T-helper 9 cell (primary cell): ENCODE measurements at places on chromosomes 13 and 19.

DNA sequence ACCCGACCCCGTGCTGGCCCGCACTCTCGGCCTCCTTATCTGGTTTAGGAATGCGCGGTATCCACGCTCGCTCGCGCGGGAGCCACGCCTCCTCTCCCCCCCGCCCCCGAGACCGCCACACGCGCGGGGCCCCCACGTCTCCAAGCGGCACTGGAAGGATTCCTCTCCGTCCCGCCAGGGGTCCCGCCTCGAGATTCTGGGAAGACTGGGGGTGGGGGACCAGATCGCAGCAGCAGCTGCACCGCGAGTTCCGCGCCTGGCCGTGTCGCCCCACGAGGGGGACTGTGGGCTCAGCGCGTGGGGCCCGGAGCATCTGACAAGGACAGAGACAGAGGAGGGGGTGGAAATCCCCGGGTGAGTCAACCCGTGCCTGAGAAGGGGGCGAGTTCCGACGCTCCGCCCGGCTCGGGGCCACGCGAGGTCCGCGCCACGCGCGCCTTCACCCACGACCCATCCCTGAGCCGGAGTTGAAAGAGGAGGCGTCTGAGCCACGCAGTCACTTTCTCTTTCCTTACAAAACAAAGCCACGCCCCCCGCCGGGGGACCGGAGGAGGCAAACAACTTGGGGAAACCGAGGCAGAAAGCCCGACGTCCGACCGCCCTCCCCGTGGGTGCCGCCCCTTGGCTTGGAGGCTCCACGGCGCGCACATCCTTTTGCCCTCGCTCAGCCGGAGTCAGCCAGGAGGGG is 814 bp downstream of the S1PR2 start:
- DNase-seq: peak; percentile 68

- no peak for DNase-seq
Measured at GRCh38 chr13:30933354-30933670, 856 bp downstream of the TEX26 start.

DNA sequence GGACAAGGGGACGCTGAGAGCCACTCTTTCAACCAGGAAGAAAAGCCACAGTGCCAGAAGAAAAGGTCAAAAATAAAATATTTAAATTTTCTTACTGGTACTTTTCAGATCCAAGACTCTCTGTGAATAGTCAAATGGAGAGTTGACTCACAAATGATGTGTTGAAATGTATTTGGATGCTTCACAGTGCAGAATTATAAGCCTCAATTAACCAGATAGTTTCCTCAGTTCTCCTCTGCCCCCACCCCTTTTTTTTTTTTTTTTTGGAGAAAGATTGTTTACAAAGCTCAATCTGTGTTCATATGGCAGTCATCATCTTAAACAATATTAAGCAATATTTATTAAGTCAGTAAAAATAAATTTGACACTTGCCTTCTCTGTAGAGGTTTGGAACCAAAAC is 470.8 kb downstream of the FGF9 start:
- DNase-seq: no peak

- no peak for DNase-seq
Measured at GRCh38 chr19:5676105-5676771, 4.1 kb downstream of the MICOS13 start.

GRCh38 chr19:46150606-46151005 is 2.6 kb downstream of the IGFL2 start:
- DNase-seq: no peak

DNA sequence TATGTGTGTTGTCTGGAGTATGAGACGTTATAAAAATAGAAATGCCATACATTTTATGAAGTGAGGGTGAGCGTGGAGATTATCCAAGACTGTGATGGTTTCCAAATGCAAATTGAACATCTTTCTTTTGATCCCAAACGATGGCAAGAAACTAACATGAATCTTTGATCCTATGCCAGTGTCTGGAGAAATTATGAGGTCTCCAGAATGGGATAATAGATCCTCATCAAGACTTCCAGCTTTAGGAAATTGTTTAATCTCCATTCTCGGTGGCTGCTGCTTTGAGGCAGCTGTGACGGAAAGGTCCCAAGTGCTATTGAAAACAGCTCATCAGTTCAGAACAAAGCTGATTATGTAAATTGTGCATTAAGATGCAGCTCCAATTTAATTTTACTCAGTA is 30.8 kb downstream of the CBY2 start:
- no peak for DNase-seq

GRCh38 chr19:47353307-47353712 is 4.2 kb downstream of the DHX34 start:
- DNase-seq: no peak

DNA sequence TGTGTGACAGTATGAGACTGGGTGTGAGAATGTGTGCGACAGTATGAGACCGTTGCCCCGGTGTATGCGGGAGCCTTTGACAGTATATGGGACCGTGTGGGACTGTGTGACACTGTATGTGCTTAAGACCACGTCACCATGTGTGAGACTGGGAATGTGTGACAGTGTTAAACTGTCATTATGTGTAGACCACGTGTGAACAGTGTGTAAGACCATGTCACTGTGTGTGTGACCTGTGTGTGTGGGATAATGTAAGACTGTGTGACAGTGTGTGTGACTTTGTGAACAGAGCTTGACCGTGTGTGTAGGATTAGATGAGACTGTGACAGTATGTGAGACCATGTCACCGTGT is 549 bp downstream of the ZNF583 start:
- no peak for DNase-seq

GRCh38 chr19:43455321-43456113 is 9.9 kb downstream of the LYPD3 start:
- DNase-seq: no peak

GRCh38 chr13:36528105-36528504 is 95.8 kb downstream of the CCNA1 start:
- DNase-seq: no peak

GRCh38 chr13:25833761-25834160 is 218.1 kb downstream of the SHISA2 start:
- DNase-seq: no peak

DNA sequence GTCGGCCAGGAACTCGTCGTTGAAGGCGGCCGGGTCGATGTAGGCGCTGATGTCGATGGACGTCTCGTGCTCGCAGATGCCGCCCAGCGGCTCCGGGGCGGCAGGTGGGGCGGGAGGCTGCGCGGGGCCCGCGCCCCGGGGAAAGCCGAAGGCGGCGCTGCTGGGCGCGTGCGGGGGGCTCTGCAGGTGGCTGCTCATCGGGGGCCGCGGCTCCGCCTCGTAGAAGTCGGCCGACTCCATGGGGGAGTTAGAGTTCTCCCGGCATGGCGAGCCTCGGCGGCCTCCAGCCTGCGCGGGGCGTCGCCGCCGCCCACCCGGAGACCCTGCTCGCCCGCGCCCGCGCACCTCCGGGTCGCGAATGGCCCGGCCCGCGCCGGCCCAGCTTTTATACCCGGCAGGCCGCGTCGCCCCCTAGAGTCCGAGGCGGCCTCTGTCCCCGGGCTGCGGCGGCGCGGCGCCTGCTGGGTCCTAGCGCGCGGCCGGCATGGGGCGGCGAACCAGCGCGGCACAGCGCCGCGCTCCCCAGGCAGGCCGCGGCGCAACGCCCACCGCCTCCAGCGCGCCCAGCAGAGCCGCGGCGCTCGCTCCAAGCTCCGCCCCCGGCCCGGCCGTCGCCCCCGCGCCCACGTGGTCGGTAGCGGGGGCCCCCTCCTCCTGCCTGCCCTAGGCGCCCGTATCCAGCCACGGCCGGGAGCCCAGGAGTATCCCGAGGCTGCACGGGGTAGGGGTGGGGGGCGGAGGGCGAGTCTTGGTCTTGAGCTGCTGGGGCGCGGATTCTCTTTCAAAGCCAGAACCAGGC is at the start of gene CEBPA:
Gene CEBPA (minus strand): TSS at position 360 of the 799 bp plus-strand sequence. CDS start 120 bp downstream, at position 240.
- DNase-seq: peak; percentile 32

GRCh38 chr19:3958836-3959765 is 11.8 kb downstream of the DAPK3 start:
- DNase-seq: no peak

DNA sequence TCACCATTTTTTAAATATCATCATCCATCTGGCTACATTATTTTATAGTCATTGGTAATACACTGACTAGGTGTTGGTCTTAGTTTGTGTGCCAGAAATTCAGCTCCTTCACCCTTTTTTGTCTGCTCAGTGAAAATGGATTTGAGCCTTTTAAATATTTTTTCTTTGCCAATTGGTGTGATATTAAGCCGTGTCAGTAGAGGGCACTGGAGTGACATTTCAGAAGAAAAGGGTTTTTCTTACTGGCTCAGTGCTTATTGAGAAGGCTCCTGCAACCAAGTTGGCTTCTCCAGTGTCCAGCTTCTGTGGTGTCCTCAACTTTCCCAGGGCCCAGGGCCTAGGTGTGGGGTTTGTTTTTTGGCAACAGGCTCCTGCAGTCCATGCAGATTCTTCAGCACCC is 546.6 kb downstream of the DACH1 start:
- no peak for DNase-seq

DNA sequence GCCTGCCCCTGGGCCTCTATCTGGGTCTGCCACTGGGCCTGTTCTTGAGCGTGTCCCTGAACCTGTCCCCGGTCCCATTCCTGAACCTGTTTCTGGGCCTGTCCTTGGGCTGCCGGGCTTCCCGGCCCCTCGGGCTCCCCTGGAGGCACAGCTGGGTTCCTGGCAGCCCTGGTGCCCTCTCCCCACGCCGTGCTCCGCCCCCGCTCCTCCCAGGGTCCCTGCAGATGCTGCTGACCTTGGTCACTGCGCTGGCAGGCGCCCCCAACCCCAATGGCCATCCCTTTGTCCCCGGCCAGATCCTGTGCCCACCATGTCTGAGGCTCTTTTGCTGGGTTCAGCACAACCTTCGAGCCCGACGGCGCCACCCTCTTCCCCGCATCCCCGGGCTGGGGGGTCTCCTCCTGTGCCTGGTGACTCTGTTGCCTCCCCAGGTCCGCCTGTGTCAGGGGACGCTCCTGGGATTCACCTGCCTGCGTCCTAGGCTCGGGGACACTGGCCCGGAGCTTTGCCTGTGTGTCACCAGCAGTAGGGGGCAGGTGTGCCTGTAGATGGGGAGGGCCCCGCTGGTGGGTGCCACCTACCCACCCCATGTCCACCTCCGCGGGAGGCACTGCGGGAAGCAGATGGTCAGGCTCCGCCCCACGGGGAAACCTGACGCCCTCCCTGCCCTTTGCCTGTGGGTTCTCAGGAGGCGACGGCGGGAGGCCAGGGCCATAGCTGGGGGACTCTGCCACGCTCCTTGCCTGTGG is 41.0 kb upstream of the GRTP1 start:
- no peak for DNase-seq

- no peak for DNase-seq
Measured at GRCh38 chr19:32673573-32673972, 1.4 kb downstream of the ANKRD27 start.

- no peak for DNase-seq
Measured at GRCh38 chr13:111568290-111568689, 247.8 kb downstream of the TEX29 start.

DNA sequence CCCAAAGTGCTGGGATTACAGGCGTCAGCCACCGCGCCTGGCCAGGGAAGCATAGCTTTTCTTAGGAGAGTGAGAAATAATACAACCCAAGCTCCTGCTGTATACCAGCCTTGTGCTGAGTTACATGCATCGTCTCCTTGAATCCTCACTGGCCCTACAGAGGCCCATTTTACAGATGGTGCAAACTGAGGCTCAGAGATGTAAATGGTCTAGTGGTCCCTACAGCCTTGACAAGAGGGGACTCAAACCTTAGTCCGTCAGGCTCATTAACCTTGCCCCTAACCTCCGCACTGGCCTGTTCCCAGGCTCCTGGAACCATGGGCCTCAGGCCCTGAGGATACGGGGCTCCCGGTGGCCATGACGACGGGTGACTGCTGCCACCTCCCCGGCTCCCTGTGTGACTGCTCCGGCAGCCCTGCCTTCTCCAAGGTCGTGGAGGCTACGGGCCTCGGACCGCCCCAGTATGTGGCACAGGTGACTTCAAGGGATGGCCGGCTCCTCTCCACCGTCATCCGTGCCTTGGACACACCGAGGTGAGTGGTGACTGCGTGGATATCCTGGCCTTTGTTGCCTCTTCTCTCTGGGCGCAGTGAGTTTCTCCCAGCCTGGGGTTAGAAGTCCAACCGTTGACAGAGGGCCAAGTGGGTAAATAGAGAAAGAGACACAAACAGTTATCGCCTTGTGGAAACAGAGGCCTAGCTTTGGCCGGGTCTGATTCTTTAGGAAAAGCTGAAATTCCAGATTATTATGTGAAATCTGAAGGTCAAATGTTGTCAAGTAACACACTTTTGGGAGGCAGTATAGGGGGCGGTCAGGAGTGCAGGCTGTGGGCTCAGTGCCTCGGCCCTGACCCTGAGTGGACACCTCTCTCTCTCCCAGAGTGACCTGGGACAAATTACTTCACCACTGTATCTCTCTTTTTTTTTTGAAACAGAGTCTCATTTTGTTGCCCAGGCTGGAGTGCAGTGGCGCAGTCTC is 8.7 kb downstream of the MARCHF2 start:
- DNase-seq: no peak

GRCh38 chr13:47287291-47287751 is 390.5 kb upstream of the HTR2A start:
- no peak for DNase-seq

- DNase-seq: no peak
Measured at GRCh38 chr13:33639626-33640080, 178.3 kb upstream of the RFC3 start.

GRCh38 chr13:47603365-47603764 is 397.7 kb downstream of the SUCLA2 start:
- DNase-seq: no peak

DNA sequence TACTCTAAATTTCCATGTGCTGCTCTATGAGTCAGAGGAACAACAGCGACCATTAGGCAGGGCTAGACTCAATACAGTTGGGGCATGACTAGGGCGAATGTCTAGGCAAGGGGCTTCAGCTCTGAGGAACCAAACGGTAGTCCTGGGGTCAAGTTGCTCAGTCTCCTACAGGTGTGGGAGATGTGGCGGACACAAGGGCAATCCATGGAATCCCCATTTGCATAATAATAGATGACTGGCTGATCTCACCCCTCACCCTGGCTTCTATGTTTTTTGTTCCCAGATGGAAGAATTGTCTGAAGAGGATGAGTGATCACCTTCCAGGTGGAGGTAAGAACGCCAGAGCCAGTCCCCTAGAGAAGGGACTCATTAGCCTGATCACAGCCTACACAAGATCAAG is 1048.2 kb upstream of the MIR17HG start:
- no peak for DNase-seq

DNA sequence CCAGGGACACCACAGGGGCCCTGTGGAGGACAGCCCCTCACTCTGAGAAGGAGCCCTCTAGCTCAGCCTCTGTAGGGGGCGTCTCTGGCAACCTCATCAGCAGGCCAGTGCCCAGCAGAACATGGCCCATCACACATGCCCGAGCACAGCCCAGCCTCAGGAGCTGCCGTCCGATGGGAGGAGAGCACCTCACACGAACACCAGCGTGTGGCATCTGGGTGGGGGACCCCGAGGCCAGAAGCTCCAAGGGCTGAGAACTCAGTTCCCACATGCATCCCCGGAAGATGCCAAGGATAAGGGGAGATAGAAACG is 11.3 kb downstream of the SH3GL1 start:
- DNase-seq: no peak

GRCh38 chr19:31001991-31002390 is 347.2 kb downstream of the TSHZ3 start:
- no peak for DNase-seq

GRCh38 chr19:41801792-41802211 is 5.4 kb downstream of the CEACAM3 start:
- DNase-seq: no peak
